SJSA1 (cell line): ENCODE measurements at places on chromosomes 5 and 9. TPM values are rescaled to one million over a fixed set of nuclear protein-coding genes. Genes with fewer than 3 reads are reported as not detected.

DNA sequence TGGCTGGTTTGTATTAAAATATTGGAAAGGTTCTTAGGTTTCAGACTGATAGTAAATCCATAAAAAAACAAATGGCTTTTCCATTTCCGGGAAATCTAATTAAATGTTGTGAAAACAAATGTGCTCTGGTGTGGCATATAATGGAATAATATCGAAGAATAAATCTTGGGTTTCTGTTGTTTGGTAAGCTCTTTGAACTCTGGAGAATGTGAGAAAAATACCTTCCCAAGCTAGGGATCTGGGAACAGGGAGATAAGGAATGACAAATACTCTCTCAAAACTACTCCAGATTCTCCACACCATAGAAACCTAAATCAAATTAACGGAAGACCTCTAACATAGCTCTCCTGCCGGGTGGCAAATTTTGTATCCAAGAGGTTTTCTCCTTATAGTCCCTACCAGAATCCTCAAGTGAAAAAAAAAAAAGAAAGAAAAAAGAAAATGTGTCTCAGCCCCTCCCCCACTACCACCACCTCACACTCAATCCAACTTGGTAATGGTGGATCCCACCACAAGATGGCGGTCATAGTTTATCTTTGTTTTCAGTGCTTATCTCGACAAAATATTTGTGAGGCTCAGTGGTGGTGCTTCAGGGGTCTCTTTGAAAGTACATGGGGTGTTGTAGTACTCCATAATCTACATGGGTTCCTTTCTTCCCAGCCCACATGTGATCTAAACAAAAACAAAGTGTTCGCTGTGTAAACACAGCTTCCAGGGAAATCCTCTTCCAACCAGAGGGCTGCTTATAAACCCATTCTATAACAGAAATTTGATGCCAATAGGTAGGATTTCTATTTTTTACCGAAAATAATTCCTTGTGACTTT is 54.5 kb upstream of the FST start:
- peaks cover 20% of the 10 kb centered on the region for H3K4me1 ChIP-seq
- H3K4me3 ChIP-seq: no peak overlapping the region
- no peaks in the 10 kb centered on the region for H3K36me3 ChIP-seq

- no peak overlapping the region for H3K27ac ChIP-seq
- no peaks in the 10 kb centered on the region for H3K27me3 ChIP-seq
- H3K4me3 ChIP-seq: no peak overlapping the region
These were observed 244.0 kb downstream of the EPB41L4A start for GRCh38 chr5:112174959-112175594.

Gene SLC24A2
- total RNA-seq: not detected in 2 replicates

Gene TRIP13
- total RNA-seq: 108 TPM in 2 replicates

Gene AQP3
- not detected in 2 replicates for total RNA-seq

DNA sequence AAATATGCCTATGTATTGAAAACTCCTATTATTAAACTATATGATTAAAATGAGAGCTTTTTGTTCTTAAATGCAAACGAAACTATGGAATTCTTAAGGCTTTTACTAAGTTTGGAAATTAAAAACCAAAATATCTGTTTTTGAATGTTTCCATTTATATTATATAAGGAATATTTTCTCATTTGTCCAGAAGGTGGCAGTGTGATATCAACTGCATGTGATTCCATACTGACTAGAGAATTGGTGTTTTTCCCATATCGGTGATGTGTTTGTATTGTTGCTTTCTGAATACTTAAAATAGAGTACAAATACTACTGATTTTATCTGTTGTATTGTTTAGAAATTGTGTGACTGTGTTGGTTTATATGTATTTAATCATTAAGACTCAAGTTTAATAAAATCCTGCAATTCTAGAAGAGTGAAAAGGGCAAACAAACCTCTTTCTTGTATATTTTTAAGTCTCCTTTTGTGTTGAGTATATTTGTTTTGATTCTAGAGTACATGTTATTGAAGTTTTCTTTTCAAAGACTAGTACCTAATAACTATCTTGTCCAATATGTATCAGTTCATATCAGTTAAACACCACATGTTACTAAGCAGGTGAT is 320.8 kb downstream of the CCDC171 start:
- DNase-seq: no peak
- no peaks in the 10 kb centered on the region for H3K27me3 ChIP-seq

GRCh38 chr5:41827792-41828191 is 42.4 kb downstream of the OXCT1 start:
- H3K4me3 ChIP-seq: no peak overlapping the region
- H3K4me1 ChIP-seq: no peaks in the 10 kb centered on the region
- H3K36me3 ChIP-seq: peaks cover 34% of the 10 kb centered on the region
- no peak for DNase-seq
- no peak overlapping the region for H3K27ac ChIP-seq

- H3K4me3 ChIP-seq: no peak overlapping the region
- H3K36me3 ChIP-seq: no peaks in the 10 kb centered on the region
- no peaks in the 10 kb centered on the region for H3K27me3 ChIP-seq
- DNase-seq: peak; percentile 91
- peaks cover 45% of the 10 kb centered on the region for H3K4me1 ChIP-seq
- H3K27ac ChIP-seq: peak overlapping the region; percentile 87
These were observed 172.8 kb downstream of the ERCC6L2 start for GRCh38 chr9:96048104-96048955.

DNA sequence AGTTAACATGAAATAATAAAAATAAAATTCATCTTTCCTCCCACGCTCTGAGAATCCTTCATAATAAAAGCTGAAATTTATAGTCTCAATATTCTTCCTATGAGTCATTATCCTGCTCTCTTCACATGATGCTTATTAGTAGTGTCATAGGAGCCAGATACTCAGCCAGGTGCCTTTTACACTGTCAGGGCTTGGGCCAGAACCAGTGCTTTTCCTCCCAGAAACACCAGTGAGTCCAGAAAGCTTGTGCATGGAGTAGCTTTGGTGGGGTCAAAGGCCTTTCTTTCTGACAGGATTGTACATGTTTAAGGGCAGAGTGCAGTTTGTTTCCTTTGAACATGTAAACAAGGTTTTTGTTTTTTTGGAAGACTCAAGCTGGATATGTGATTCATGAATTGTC is 6.8 kb downstream of the LSM11 start:
- peaks cover 32% of the 10 kb centered on the region for H3K36me3 ChIP-seq
- DNase-seq: no peak
- no peak overlapping the region for H3K27ac ChIP-seq
- H3K4me1 ChIP-seq: no peaks in the 10 kb centered on the region; the same call in 1 of the 2 replicates

Gene PCYOX1L
- 23.7 and 26.4 TPM in 2 replicates for total RNA-seq

GRCh38 chr9:94147776-94148175 is 63.5 kb downstream of the PTPDC1 start:
- no peak overlapping the region for H3K4me3 ChIP-seq
- H3K27me3 ChIP-seq: no peaks in the 10 kb centered on the region
- no peaks in the 10 kb centered on the region for H3K36me3 ChIP-seq

DNA sequence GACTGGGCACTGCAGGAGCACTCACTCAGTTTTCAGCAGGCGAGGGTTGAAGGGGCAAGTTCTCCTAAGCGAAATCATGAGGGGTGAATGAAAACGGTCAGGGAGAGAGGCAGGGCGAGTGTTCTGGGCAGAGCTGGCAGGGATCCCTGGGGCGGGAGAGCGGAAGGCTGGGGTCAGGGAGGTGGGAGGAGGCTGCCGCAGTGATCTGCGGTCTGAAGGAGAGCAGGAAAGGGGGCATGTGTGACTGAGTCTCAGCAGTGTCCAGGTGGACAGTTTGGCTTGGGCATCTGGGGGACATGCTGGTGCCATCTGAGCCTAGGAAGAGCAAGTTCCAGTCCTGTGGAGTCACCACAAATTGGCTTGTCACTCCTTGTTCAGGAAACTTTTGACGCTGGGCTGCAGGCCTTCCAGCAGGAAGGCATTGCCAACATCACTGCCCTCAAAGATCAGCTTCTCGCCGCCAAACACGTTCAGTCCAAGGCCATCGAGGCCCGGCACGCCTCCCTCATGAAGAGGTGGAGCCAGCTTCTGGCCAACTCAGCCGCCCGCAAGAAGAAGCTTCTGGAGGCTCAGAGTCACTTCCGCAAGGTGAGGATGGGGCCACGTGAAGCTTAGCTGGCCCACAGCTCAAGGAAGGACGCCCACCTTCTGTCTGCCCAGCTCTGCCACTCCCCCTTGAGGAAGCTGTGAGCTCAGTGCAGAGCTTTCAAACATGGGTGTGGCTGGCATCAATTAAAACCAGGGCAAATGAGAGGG is 31.1 kb downstream of the DYNC2I2 start:
- no peak for DNase-seq
- H3K4me1 ChIP-seq: no peaks in the 10 kb centered on the region
- peaks cover 95% of the 10 kb centered on the region for H3K36me3 ChIP-seq
- H3K27me3 ChIP-seq: no peaks in the 10 kb centered on the region

GRCh38 chr9:91546574-91546973 is 122.9 kb upstream of the NFIL3 start:
- H3K4me3 ChIP-seq: no peak overlapping the region
- DNase-seq: no peak
- no peak overlapping the region for H3K27ac ChIP-seq

- no peaks in the 10 kb centered on the region for H3K36me3 ChIP-seq
- no peak overlapping the region for H3K27ac ChIP-seq
- H3K4me1 ChIP-seq: 0 out of 2 replicates have a peak, but pooled peaks cover 3% of the 10 kb centered on the region
These were observed 74.2 kb upstream of the FBXL7 start for GRCh38 chr5:15425766-15426165.

DNA sequence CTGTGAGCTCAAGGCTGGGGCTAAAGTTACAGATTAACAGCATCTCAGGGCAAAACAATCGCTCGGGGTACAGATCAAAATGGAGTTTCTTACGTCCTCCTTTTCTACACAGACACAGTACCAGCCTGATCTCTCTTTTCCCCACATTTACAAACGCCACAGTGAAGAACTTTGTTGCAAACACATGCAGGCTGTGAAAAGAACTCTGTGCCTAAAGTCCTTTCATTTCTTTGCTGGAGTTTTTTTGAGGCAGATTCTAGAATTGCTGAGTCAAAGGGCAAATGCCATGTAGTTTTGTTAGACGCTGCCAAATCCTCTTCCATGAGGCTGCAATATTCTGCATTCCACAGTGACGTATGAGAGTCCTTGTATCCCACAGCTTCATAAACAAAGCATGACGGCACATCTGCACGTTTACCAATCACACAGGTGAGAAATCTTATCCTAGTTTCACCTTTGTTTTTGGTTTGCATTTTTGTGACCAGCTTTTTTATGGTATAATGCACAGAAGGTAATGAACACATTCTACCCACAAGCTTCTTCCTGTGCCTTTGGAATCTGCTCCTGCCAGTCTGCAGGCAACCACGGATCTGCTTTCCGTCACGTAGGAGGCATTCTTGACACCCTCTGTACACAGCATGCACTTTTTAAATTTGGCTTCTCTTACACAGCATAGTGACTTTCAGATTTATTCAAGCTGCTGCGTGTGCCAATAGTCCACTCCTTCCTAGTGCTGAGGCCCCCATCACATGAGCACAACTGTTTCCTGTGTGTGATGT is 44.6 kb upstream of the LPCAT1 start:
- no peaks in the 10 kb centered on the region for H3K36me3 ChIP-seq
- H3K4me1 ChIP-seq: peaks cover 10% of the 10 kb centered on the region; the same call in 1 of the 2 replicates
- no peak overlapping the region for H3K27ac ChIP-seq
- peak; percentile 27 for DNase-seq

DNA sequence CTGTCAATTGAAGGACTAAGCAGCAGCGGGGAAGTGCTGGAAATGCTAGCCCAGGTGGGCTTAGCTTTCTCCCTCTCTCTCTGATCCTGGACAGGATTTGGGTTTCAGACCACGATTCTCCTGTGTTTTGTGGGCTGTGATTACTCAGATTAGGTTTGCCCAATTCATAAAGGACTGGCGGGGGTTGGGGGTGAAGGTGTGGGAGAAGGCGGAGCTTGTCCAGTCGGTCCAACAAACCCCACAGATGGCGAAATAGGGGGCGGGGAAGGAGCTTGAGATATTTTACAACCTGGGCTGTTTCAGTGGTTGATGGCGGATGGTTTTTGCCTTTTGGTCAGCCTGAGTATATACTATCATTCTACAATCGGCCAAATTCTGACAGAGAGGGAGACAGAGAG is 35.2 kb downstream of the PCDHAC2 start:
- no peak overlapping the region for H3K4me3 ChIP-seq
- no peaks in the 10 kb centered on the region; the same call in 1 of the 2 replicates for H3K27me3 ChIP-seq
- H3K4me1 ChIP-seq: no peaks in the 10 kb centered on the region
- no peak for DNase-seq

DNA sequence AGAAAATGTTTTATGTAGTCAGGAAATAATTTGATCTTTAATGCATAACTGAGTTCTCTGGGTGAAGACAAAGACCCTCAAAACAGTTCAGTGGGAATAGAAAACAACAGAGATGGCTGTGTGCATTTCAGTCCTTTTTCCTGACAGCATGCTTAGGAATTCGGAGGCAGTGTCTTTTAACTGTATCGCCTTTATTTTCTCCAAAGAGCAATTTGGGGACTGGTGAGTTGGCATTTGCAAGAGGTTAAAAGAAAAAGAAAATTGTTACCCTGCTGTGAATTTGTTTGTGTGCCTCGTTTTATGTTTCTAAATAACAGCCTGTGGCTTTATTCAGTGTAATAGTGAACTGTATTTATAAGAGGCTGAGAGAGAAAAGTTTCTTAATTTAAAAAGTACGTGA is 227.8 kb upstream of the DMAC1 start:
- no peak overlapping the region for H3K4me3 ChIP-seq
- no peaks in the 10 kb centered on the region for H3K27me3 ChIP-seq
- DNase-seq: no peak
- H3K27ac ChIP-seq: no peak overlapping the region

GRCh38 chr5:9118852-9119251 is 427.0 kb downstream of the SEMA5A start:
- H3K4me3 ChIP-seq: no peak overlapping the region
- H3K27ac ChIP-seq: no peak overlapping the region
- H3K36me3 ChIP-seq: peaks cover 4% of the 10 kb centered on the region; the same call in 1 of the 2 replicates
- H3K27me3 ChIP-seq: no peaks in the 10 kb centered on the region
